ENCODE measurements at places on chromosomes 7 and 10. TPM values are rescaled to one million over a fixed set of nuclear protein-coding genes. Genes with fewer than 3 reads are reported as not detected.

The AKR1C4 gene
- total RNA-seq, result not detected

The CALML3 gene
- not detected for total RNA-seq

The MYL10 gene
- total RNA-seq, result not detected

- peaks cover 18% of the 10 kb centered on the region for H3K4me1 ChIP-seq
- no peaks in the 10 kb centered on the region for H3K36me3 ChIP-seq
- DNase-seq, result no peak
- H3K27ac ChIP-seq, result no peak overlapping the region
- peaks cover 23% of the 10 kb centered on the region for H3K27me3 ChIP-seq
Measured at GRCh38 chr7:106065575-106066500, 46.3 kb downstream of the SYPL1 start.

DNA sequence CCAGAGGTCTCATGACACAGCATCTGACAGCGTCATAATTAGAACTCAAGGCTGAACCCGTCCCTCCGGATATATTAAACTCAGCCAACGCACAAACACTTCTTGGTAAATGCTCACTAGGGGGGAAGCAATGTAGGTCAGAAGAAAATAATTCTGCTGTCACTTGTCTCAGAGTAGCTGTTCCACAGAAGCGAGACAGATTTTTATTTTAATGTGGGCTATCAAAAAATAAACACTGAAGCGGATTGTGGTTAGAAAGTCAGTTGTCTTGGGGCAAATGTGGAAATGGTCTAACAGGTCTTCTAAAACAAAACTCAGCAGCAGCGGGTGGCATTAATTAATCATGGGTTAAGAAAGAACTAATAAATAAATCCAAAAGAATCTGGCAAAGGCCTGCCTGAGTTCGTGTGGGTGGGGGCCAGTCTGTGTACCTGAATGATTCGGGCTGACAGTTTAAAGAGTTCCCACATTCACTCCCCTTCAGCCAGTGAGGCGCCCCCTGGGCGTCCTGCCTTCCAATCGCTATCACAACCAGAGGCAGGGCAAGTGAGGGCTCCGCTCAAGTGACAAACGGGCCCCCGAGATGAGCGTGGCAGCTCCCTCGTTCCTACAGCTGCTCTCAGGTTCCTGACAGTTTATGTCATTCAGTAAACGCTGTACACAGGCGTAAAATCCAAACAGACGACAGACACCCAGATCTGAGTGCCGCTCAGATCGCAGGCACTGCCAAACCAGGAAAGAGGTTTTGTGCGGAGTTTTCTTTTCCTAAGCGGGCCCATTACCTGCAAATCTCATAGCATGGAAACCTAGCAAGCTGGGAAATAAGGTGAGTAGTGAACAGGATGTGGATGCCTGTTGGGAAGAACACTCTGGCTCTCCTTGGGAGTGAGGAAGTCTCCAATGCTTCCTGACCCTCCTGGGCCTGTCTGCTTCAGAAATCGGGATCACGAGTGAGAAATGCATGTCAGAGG is 52.9 kb downstream of the NRAP start:
- H3K27me3 ChIP-seq, result peaks cover 38% of the 10 kb centered on the region
- H3K4me1 ChIP-seq, result no peaks in the 10 kb centered on the region
- H3K36me3 ChIP-seq, result no peaks in the 10 kb centered on the region
- DNase-seq, result no peak

Data from natural killer cell treated with Interleukin-12 subunit alpha and Interleukin-12 subunit beta and Interleukin-15 and Interleukin-18, amount 100 ng/mL, for 72 hours (primary cell).